ENCODE measurements at places on chromosomes 1 and 21.

DNA sequence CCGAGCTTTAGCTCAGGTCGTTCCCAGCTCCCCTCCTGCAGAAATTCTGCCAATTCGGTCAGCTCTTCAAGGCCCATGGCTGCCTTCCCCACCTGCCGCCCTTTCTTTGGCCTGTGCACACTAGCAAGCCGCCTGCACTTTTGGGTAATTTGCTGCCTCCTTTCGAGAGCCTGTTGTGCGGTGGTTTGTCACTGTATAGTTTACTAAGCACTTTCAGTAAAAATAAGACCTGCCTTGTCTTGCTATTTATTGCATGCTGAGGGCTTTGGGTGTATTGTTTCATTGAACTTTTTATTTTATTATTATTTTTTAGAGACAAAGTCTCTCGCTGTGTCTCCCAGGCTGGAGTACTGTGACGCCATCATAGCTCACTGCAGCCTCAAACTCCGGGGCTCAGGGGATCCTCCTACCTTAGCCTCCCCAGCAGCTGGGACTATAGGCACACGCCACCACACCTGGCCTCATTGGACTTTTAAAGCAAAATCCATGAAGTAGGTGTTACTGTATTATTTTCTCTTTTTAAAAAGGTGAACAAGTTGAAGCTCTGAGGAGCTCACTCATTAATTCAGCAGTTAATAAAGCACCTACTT is 1.1 kb upstream of the FABP3 start:
- DNase-seq, result no peak

GRCh38 chr1:33541966-33542365 is 69.5 kb downstream of the ZSCAN20 start:
- no peak for DNase-seq

DNA sequence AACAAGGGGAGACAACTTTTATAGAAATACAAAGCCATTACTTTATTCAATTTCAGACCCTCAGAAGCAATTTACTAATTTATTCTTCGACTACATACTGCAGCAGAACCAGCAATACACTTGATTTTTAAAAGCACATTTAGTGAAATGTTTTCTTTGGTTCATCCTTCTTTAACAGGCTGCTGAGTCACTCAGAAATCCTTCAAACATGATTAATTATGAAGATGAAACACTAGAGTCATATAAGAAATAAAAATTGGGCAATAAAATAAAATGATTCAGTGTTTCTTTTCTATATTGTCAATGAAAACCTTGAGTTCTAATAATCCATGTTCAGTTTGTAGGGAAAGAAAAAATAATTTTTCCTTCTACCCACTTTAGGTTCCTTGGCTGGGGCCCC is 47.0 kb downstream of the CHML start:
- no peak for DNase-seq

DNA sequence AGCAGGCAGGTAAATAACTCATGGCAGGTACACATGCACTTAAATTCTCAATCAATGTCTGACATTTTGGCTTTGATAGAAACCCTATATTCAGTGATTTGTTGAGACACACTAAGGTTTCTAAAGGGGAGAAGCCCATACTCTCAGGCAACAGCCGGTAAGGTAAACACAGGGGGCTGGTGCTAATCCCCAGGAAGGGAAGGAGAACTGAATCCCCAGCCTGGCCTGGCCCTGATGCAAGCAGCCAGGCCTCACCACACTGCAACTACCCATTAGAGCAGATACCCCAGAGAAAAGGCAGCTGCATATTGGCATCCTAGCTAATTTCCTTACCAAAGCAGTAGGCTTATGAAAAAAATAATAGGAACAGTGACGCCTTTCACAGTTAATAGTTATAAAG is 116.5 kb upstream of the LRRC7 start:
- no peak for DNase-seq
